Stimulated activated CD4-positive, alpha-beta T cell treated with anti-CD3 and anti-CD28 coated beads, Interleukin-1b, Interleukin-23, amount 100 ng/mL, for 24 hours (primary cell): ENCODE measurements at places on chromosomes 12 and 14.

DNA sequence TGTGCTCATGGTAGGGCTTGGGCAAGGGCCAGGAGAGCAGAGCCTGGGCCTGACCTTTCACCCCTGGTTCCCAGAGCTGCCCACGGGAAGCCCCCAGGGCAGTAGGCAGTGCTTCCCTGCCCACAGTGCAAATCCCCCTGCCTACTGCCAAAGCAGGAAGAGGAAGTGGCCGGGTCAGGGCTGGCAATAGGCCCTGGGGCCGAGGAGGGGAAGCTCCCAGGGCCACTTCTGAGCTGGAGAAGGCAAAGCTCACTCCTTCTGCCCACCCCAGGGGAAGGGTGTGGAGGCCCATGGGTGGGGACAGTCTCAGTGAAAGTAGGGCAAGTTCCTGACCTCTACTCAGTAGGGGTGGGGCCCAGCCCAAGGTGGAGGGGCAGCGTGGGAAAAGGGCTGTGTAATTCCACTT lies 5.4 kb upstream of the NR4A1 start:
- no peak for DNase-seq

GRCh38 chr12:24993793-24994192 lies 44.9 kb upstream of the BCAT1 start:
- no peak for DNase-seq

DNA sequence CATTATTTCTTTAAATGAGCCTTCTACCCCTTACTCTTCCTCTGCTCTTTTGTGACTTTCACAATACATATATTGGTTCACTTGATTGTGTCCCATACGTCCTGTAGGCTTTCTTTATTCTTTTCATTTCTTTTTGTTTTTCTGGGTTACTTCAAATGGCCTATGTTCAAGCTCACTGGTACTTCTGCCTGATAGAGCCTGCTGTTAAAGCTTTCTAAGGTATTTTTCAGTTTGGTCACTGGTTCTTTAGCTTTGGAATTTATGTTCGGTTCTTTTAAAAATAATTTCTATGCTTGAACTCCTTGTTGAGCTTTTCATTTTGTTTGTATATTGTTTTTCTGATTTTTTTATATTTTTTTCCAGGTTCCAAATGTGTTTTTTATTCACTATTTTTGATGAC lies 81.9 kb downstream of the E2F7 start:
- no peak for DNase-seq

DNA sequence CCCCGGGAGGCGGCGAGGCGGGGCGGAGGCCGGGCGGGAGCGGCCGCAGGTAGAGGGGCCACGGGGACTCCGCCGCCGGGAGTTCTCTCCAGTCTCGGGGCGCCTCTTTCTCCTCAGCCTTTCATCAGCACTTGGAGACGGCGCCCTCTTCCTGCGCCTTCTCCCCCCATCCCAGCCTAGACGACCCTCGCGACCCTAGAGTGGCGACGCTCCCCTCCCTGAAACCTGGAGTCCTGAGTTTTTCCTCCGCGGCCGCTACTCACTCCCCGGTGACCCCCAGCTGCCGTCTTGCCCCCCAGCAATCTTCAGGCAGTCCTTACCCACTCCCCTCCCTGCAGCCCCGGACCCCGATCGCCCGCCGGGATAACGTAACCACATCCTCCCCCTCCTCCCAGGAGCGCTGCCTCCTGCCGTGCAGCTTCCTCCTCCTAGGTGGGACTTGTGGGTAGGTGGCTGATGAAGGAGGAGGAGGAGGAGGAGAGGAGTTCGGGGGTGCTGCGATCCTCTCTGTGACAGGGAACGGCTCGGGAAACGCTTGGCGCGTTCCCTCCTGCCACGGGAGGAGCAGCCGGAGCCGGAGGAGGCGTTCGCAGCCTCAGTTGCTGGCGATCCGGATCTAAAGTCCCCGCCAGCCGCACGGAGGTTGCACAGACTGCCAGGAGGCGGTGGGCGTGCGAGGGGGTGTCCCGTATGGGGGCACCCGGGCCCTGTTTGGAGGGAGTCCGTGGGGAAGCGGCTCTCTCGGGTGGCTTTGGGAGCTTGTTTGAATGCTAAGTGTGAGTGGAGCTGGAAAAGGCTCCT lies 891 bp downstream of the PLEKHA5 start:
- no peak for DNase-seq

DNA sequence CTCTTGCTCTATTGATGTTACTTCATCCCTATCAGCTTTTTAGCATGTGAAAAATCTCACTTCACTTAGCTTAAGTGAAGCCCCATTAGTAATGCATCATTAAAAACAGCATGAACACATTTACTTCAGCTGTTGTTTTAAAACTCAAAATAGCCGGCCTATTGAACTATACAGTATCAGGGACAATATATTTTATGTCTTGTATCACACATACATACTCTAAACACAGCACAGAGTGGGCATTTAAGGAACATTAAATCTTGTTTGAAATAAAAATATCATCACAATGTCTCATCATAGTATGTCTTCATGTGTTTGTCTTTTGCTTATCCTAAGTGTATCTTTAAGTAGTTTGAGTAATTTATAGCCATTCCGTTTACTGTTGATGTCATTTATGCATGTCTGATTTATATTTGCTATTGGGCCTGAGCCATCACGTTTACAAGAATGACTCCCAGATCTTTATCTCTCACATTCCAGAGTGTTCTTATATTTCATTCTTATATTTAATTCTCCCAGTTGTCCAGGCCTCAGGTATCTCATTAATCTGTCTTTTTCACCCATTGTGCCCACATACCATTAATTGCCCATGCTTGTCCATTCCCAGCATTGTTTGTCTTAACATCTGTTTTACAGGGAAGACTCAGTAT lies 57.5 kb downstream of the ARHGAP5 start:
- no peak for DNase-seq

DNA sequence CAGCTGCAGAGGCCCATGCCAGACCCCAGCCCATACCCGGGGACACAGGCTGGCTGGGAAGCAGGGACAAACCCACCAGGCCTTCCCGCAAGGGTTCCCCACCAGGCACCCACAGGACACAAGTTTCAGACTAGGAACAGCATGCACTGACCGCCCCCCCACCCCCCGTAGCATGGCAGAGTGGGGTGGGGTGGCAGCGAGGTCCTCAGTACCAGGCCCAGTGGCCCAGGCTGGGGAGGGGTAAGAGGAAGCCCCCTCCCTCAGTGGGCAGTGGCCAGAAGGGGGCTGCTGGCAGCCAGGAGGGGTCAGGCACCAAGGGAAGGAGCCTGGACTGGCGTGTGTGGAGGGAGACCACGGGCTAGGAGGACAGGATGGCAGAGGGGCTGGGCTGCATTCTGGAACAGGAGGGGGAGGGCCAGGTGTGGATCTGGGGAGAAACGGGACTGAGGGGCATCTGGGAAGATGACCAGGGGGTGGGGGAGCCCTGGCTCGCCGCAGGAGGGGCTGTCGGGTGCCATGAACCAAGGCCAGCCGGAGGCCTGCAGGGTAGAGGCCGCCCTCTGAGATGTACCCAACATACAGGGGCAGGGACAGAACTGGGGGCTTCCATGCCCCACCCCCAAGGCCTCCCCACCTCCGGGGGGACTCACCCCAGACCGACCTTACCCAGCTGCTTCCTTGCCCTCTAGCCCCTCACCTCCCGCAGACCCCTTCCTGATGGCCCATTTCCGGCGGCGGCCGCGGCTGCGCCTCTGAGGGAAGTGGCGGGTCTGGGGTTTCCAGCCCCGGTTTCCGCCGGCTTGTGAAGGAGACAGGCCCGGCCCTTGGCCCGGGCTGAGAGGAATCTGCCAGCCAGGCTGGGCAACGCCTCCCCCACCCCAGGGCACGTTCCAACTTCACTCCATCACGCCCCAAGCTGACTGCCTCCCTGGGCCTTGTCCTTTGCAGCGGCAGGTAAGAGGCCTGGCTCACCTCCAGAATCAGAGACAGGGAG lies 5.6 kb upstream of the JAG2 start:
- no peak for DNase-seq
